CD4-positive, alpha-beta T cell treated with Interleukin-17A for 4 hours (primary cell): ENCODE measurements at places on chromosomes 13 and 19.

GRCh38 chr19:38290631-38291147 lies 13.4 kb upstream of the C19orf33 start:
- no peak for DNase-seq

DNA sequence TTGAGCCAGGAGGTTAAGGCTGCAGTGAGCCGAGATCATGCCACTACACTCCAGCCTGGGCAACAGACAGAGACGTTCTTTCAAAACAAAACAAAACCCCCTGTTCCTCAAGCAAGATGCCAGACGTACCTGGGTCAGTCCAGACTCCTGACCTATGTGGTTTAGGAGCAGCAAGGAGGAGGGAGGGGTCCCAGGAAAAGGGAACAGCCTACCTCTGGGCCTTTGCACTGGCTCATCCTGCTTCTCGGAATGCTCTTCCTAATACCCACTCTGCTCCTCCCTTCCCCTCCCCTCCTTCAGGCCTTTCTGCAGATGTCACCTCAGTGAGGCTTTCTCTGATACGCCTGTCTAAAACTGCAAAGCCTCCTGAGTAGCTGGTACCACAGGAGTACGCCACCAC lies 9.5 kb downstream of the RINL start:
- DNase-seq, result no peak

GRCh38 chr19:51887522-51888498 lies at the start of gene ZNF577:
Gene ZNF577, minus strand, starts transcription at chr19:51887951. Its CDS starts 7,569 bp downstream, at chr19:51880382.
- DNase-seq, result peak; percentile 66

DNA sequence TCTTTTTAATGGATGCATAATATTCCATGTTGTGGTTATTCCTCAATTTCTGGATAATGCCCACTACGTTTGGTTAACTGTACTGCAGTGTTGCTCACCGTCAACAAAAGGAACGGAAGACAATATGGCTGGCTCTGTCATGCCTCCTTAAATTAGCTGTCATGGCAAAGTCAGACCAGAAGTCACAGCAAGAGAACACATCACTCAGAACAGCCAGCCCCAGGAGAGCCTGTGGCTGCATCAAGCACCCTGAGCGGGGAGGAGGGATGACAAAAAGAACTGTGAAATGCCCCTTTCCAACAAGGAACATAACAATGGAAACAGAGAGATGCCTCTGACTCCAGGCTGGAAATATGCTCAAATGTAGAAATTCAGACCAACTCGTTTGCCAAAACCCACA lies 366.0 kb upstream of the ZNF507 start:
- no peak for DNase-seq

DNA sequence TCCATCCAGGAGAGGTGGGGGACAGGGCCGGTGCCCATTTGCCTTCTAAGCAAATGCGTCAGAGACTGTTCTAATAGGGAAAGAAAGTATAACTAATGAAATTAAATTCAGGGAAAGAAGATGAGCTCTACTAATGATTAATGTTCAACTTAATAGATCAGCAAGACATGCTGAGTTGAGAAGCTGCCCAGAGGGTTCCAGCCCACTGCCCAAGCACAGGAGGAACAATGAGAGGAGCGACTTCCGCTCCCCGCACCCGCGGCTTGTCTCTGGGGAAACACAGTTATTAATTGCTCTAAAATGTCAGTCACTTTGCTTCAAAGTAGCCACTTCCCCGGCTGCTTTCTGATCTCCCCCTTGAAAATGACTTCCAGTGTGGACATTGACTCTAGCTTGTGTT lies 331.3 kb downstream of the UQCRFS1 start:
- DNase-seq, result no peak

GRCh38 chr13:94658926-94659597 lies 53.3 kb downstream of the SOX21 start:
- no peak for DNase-seq

GRCh38 chr19:54105796-54106195 lies 3.1 kb downstream of the NDUFA3 start:
- no peak for DNase-seq

GRCh38 chr13:80462037-80462436 lies 121.1 kb upstream of the SPRY2 start:
- no peak for DNase-seq

DNA sequence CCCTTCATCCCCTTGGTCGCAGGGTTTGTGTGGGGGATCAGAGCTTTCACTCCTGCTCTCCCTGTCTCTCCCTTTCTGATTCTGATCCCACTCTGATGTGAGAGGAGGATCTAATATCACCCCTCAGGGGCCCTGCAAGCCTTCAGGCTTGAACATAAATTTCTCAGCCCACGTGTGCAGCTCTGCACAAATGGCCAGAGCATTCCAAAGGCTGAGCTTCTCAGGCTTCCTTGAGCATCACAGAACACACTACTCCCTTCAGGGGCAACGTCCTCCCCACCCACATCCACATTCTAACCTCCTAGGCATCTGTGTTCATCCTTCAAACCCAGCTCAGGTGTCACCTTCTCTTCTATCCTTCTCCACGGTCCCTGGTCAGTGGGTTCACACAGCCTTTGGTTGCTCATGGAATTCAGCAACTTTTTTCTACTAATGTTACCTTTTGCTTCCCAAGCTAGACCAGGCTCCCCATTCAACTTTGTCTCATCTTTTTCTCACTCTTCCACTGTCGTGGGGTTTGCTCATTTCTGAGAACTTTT lies 24.4 kb upstream of the DOCK9 start:
- no peak for DNase-seq

DNA sequence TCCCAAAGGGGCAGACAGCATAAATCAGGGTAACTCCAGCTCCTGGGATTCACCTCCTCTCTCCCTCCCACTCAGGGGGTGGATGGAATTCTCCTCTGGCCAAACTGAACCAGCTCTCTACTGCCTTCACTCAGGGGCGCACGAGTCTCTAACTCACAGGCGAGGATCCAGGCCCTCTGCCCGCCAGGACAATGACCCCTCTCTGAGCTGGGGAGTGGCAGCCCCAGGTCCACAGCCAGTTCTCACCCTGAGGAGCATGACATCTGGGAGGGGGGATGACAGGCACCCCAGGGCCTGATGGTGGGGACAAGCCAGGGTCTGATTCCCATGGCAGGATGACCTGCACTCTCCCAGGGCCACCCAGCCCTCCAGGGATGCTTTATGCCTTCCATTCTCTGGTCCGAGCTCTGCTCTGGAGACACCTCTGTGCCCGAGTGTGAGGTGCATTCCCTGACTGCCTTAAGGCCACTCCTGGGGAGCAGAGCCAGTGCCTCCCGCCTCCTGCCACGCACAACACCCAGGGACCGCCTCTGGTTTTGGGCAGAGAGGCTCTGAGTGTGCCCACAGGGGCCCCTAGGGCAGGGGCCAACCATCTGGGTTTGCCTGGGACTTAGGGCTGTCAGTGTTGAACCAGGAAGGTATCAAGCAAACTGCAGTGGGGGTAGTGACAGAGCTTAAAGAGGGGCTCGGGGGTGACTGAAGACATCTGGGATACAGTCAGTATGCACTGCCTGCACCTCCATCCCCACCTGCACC lies 66.2 kb downstream of the GNG7 start:
- no peak for DNase-seq
